ENCODE measurements at places on chromosomes 1 and 21.

- DNase-seq = no peak
Observed at GRCh38 chr1:178189814-178190213, 95.9 kb downstream of the RASAL2 start.

- no peak for DNase-seq
Observed at GRCh38 chr1:50972766-50973165, 2.7 kb downstream of the CDKN2C start.

DNA sequence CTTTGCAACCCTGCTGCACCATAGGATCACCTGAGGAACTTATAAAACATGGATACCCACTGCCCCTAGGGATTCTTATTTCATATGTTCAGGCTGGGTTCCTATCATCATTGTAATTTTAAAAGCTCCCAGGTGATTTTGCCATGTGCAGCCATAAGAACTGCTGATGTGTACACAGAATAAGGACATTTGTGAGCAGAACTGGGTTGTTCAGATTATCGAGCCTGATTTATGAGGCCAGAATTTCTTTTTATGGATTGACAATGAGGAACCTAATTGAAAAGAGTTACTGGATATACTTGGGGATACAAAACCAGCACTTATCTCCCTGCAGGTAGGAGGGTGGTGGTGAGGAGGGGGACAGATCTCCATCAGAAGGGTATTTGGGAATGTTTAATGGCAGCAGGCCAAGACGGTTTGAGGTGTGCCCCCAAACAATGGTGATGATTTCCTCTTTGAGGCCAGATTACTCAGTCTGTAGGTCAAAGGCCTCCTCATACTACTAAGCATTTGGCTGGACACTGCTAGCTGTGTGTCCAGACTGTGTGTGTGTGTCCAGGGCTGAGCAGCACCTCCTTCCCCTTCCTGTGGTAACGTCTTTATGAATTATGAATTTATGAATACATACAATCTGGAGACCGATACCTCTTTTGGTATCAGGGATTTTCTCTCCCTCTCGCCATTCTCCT is 18.9 kb downstream of the NOS1AP start:
- DNase-seq = no peak

DNA sequence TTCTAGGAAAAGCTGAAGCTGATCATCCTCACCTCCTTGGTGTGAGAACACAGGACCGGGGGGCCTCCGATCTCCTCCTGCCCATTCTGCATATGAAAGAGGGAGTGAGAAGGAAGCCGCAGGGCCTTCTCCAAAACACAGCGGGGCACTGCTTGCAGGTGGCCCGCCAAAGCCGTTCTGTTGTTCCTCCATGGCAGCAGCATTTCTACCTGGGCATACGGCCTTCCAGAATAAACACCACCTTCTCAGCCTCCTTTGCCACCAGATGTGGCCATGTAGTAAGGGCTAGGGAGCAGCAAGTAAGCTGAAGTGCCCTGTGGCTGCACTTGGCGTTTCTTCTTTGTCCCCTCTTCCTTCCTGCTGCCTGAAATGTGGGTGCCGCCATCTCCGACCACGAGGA is 214.9 kb downstream of the TOMM20 start:
- DNase-seq = no peak

GRCh38 chr1:14182856-14183255 is 415.6 kb upstream of the KAZN start:
- no peak for DNase-seq

DNA sequence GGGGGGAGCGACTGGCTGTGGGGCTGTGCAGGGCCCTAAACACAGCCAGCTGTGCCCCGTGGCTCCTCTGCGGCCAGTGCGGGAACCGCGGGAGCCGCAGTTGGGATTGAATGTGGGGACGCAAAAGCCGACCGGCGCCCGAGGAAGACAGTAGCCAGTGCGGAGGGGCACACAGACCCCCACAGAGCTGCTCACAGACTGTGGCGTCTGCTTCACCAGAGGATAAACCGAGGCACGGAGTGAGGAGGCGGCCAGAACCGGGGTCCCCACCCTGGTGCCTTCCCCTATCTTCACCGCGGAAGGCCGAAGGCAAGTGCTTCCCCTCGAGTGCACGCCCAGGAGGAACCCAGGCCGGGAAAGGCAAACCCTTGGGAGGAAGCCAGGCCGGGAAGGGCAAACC is 8.7 kb upstream of the TMEM52 start:
- DNase-seq = no peak

GRCh38 chr1:231557411-231557810 is 28.9 kb downstream of the TSNAX start:
- no peak for DNase-seq

- DNase-seq = no peak
Observed at GRCh38 chr1:16980473-16981268, at the start of gene MFAP2. Gene MFAP2 (minus strand): TSS chr1:16980620. CDS start chr1:16978273, 2,347 bp downstream.

DNA sequence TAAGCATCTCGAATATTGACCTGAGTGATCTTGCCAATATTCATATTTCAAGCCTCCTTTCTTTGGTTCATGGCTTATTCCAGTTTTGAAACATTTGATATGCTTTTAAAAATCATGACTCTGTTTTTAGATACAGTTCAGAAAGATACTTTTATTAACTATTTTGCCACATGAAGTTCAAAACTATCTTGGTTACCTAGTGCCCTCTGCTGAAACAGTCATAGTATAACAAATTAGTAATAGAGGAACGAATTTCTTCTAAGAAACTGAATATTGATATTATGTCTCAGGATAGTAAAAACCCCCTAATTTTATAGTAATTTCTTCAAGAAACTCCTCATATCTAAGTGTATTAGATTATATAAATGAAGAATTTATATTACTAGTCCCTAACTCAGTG is 52.6 kb upstream of the RC3H1 start:
- DNase-seq = no peak

DNA sequence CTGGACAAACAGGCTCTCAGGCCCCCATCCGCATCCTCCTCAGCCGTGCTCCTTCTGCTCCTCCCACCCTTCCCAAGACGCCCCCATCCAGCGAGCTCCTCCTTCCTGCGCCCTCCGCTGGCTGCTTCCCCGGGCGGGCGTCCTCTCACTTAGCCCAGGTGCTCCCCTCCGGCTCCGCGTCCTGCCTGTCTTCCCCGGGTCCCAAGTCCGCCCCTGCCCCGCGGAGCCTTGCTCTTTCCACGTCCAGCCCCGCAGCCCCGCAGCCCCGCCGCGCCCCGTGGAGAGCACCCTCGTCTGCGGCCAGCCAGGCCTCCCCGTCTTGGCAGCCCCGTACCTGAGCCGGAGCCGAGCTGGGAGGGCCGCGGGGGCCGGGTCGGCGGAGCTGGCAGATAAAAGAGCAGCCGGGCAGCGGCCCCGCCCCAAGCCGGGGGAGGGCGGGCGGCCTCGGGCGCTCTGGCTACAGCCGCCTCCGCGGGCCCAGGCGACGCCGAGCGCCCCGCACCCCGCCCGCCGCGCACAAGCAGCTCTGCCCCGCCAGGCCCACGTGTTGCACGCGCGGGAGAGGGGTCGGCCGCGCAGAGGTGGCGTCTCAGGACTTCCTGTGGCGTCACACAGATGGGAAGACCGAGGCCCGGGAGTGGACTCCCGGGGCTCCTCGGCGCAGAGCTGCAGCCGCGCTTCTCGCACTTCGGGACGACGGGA is at the start of gene PAQR7:
Gene PAQR7, minus strand, starts transcription at position 555 of the 702 bp plus-strand sequence. CDS start 11,869 bp downstream, outside the sequence.
- DNase-seq = peak; percentile 10

- no peak for DNase-seq
Observed at GRCh38 chr21:45969921-45970673, 11.5 kb upstream of the COL6A1 start.

DNA sequence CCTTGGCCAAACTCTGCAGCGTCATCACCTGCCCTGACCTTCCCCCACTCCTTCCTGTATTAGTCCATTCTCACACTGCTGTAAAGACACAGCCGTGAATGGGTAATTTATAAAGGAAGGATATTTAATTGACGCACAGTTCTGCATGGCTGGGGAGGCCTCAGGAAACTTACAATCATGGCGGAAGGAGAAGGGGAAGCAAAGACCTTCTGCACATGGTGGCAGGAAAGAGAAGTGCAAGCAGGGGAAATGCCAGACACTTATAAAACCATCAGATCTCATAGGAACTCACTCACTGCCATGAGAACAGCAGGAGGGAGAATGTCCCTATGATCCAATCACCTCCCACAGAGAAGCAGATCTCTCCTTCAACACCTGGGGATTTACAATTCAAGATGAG is 408.5 kb downstream of the PTPRU start:
- DNase-seq = no peak

- no peak for DNase-seq
Observed at GRCh38 chr1:211739671-211740411, 64.4 kb upstream of the NEK2 start.

DNA sequence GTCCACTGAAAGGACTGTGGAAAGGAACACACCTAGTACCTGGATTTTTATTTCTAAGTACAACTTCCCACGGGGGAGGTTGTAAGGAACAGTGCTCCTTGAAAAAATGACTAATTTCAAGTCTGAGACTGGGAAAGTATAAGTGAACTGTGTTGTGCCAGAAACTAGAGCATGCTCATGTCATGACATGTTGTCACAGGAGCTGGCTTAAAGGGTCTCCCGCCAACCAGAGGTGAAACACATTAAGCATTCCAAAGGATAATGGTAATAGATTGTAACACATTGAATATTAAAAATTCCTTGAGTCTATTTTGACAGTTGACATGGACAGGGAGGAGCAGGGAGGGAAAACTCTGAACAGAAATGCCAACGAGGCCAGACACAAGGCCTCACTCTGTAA is 6.3 kb downstream of the ATP2B4 start:
- no peak for DNase-seq

DNA sequence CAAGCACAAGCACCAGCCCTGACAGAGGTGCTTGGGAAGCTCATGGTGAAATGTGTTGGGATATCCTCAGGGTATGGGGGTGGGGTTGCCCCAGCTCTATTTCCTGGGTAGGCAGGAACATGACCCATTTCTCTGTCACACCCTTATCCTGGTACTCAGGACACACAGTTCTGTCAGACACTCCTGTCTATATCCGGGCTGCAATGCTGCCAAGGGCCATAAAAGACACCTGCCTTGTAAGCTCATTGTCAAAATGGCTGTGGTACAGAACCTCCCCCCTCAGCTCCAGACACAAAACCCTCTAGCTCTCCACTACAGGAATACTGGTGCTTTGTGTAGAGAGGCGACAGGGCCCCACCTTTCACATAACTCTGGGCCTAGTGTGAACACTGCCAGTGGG is 636.7 kb downstream of the PLA2G4A start:
- DNase-seq = no peak

DNA sequence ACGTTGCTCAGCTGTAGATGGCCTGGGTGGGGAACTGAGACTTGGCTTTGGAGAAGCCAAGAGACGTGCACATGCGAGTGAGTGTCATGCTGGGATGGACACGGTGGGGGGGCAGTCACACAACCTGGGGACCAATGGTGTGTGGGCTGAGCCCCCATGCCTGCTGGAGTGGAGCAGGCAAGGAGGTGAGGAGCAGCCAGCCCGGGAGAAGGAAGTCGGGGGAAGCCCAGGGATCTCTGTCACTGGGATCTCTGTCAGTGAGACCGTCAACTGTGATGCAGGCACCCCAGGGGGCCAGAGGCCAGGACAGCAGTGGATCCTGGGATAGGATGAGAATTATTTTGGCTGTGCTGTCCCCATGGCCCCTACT is 11.0 kb upstream of the ZNF669 start:
- DNase-seq = no peak

- DNase-seq = no peak
Observed at GRCh38 chr1:163922743-163923201, 601.0 kb downstream of the NUF2 start.

- DNase-seq = peak; percentile 8
Observed at GRCh38 chr1:32828341-32828740, 10.9 kb downstream of the S100PBP start.

DNA sequence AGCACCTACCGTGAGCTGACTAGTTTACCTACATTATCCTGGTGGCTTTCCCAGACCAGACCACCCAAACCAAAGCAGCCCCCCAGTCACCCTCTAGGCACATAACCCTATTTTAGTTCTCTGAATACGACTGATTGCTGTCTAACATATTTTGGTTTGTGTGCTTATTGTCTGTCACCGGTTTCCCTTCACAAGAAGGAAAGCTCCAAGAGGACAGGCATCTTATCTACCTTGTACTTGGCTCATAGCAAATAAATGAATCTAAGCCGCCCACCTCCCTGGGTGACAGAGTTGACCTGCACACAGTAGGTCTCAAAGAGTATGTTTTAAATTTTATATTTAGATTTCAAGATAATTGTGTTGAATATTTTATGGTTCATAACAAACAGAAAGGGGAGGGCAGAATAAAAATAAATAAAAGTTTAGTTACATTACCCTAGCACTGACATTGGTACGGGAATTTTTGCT is 904 bp upstream of the PRDX6 start:
- DNase-seq = no peak

DNA sequence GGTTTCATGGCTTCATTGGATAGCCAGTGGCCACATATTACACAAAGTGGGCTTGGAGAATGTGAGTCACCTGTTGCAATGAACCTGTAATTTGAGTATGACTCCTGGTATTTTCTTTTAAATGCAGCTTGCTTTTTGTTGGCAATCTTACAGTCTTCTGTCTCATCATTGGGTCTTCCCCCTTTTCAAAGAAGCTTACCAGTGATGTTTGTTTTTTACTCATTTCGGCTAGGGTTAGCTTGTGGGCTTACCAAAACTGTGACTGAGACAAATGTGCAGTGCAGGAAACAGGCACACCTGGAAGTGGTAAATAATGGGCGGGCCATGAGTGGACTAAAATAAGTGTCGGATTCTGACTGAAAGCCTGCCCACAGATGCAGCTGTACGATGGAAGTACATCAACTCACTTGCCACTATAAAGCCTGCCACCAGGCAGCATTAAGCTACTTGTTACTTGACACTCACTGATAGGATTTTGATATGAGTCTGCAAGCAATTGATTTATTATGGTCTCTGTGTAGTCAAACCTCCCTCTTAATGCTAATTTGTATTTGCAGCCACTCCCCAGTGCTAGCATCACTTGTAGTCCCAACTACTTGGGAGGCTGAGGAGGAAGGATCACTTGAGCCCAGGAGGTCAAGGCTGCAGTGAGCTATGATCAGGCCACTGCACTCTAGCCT is 4.2 kb downstream of the HHAT start:
- no peak for DNase-seq

- no peak for DNase-seq
Observed at GRCh38 chr21:46127239-46128105, 27.9 kb downstream of the FTCD start.

DNA sequence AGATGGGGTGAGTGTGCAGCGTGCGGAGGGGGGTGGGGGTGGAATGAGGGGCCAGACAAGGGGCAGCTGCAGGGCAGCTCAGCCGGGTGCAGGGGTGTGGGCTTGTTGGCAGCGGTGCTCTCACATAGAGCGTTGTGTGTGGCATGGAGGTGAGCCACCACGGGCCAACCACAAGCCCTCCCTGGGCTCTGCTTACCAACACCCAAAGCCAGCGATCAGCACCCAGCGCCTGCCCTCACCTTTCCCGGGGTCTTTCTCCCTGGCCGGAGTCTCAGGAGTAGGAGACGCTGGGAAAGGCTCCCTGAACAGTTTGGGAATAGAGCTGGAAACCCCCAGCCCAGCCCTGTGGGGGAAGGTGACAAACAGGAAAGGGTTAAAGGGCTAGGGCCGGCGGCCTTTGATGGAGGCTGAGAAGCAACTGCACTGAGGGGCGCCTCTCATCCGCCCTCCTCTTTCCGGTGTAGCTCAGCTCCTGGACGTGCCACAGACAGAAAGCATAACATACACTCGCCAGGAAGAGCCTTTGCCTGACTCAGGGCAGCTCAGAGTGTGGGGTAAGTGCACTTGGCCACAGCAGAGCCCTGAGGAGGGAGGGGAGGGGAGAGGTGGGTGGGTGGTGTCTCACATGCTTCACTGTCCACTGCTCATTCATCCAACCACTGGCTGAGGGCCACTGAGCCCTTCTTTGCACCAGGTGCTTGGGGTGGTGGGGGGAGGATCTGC is 577 bp downstream of the IKBKE start:
- DNase-seq = no peak
